ENCODE measurements at places on chromosomes 11 and 22.

DNA sequence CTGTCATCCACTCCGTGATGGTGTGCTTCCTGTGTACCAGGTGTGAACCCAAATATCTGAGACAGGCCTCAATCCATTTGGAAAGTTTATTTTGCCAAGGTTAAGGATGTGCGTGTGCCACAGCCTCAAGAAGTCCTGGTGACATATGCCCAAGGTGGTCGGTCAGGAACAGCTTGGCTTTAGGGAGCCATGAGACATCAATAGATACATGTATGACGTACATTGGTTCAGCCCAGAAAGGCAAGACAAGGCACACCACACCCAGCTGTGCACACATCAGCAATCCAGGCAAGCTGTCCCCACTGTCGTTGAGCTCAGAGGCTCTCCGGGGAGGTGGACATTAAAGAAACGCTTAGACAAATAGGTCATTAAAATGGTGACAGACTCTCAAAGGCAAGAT is 56.8 kb upstream of the SHANK2 start:
- DNase-seq, result no peak

DNA sequence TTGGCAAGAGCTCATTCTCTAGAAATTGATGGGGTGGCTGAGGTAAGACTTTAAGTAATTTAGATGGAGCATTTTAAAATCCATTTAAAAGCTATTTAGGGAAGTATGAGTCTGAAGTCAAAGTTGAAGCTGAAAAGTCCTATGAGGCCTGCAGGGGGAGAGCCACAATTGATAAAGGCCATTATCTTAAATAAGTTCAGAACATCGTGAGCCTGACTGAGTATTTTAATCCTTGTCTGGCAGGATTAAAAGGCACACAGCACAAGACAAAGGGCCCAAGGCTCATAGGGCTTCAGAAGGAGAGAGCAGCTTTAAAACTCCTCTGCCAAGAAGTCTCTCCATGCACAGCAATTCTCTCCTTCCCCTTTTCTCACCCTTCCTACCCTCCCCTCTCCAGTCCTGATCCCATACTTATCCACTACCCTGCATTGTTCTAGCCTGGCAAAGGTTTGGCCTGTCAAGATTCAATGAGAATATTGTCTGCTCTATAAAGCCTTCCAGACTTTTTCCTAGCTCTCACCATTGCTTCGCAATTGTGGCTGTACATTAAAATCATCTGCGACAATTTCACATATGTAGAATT is 1312.9 kb downstream of the FAM181B start:
- DNase-seq, result no peak

- DNase-seq, result no peak
Observed at GRCh38 chr11:132078264-132079076, 708.1 kb downstream of the NTM start.

GRCh38 chr11:69004411-69005182 is 8.4 kb downstream of the MRGPRF start:
- no peak for DNase-seq

GRCh38 chr22:45304971-45305370 is 4.8 kb upstream of the FAM118A start:
- no peak for DNase-seq

DNA sequence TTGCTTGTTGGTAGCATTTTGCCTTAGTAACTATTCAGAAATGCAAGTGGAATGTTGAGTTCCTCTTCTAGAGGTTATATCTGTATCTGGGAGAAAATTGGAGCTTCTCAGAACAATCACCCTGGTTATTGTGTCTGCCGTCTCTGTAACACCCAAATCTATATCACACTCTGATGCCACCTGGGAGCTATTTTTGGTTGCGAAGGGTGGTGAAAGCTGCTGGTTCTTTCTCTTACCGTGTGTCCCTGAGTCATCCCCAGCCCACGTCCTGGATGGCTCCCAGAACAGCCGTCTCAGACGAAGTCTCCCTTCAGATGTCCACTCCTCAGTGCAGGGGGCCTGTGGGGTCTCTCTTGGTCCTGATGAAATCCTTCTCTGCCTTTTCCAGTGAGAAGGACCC is 83.5 kb downstream of the C22orf31 start:
- peak; percentile 49 for DNase-seq

DNA sequence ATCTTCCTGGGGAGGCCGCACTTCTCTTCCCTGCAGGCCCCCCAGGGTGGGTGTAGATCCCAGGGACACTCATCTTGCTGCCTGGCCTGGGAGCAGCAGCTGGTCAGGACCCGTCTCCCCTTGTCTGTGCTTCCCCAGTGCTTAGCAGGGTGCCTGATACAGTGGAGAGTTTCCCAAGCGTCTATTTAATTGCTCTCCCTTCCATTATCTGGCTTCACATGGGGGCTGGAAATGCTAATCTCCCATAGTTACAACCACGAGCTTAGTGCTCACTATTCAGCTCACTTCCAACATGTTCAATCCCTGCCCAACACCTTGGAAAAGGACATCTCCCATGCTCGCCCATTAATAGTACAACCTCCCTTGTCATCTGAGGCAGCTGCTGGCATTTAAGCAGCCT is 100.5 kb downstream of the DSCAML1 start:
- DNase-seq, result no peak

GRCh38 chr22:43569111-43569510 is 157.3 kb downstream of the MPPED1 start:
- DNase-seq, result no peak

GRCh38 chr22:40679249-40679963 is at the start of gene MCHR1:
Gene MCHR1, plus strand, starts transcription at chr22:40679484. Its CDS starts 169 bp downstream, at chr22:40679653.
- DNase-seq, result no peak

DNA sequence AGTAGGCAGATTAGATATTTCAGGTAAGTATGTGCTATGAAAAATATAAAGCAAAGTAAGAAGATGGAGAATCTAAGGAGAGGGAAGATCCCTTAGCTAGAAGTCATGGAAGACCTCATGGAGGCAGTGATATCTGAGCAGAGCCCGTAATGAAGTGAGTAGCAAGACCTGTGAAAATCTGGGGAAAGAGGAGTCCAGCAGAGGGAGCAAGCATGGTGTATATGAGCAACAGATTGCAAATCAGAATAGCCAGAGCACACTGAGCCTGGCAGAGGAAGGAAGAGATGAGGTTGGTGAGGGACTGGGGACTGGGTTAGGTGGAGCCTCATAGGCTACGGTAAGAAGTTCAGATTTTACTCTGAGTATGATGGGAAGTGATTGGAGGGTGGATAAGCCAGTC is 9.4 kb downstream of the LHFPL7 start:
- peak; percentile 44 for DNase-seq

DNA sequence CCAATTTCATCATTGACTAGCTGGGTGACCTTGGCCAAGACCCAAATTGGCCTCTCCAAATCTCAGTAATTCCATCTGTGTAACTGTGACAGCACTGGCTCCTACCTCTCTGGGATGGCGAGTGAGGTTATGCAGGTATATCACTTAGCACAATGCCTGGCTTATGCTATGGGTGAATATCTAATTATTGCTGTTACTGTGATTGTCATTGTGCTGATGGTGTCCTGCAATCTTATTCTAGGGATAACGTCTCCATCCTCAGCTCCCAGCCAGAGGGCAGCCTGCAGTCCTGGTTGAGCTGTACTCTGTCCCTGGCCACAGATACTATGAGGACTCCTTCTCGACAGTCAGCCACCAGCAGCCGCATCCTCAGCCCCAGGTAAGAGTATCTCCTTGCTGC is 164.8 kb upstream of the SEZ6L start:
- no peak for DNase-seq

- DNase-seq, result no peak
Observed at GRCh38 chr22:35542157-35542938, 1.7 kb downstream of the RASD2 start.

- DNase-seq, result peak; percentile 49
Observed at GRCh38 chr11:108654994-108655631, 9.8 kb upstream of the DDX10 start.

DNA sequence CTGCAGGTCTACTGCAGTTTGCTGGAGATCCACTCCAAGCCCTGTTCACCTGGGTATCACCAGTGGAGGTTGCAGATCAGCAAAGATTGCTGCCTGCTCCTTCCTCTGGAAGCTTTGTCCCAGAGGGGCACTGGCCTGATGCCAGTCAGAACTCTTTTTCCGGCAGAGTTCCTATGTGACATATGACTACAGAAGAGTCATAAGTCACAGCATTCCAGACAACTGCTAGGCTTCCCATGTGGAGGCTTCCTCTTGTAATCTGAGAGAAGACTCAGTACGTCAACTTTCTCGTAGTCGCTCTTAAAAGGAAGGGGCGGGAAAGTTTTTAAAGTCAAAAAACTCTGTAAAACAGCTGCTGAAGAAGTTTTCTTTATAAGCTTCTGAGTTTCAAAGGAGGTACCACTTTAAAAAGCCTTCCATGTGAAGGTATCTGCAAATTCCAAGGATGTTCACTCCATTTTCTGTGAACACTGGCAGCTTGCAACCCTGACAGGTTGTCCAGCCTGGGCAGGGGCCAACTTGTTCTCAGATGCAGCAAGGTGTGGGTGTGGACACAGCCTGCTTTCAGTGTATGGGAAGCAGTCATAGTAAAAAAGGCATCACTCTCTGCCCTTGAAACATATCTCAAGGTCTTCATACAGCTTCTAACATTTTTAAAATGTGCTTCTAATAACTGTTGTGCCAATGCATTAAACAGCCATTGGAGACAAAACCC is 97.8 kb downstream of the ME3 start:
- DNase-seq, result peak; percentile 78

GRCh38 chr11:1586699-1587098 is 1.6 kb upstream of the KRTAP5-1 start:
- no peak for DNase-seq

DNA sequence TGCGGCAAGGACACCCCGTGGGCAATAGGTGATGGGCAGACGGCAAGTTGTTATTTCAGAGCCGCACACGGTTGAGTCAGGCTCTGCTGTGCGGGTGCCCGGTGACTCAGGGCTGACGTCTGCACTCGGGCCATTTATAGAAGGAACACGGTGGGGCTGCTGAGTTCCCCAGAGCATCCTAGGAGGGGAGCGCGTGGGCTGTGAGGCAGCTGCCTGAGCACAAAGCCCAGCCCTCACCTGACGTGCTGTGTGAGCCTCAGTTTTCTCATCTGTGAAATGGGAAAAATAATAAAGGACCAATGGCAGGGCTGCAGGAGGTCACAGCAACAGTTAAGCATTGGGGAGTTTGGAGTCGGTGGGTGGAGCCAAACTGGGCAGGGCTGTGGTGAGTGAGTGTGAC is 11.3 kb upstream of the RHOD start:
- peak; percentile 94 for DNase-seq

- no peak for DNase-seq
Observed at GRCh38 chr11:126403022-126403581, 47.6 kb downstream of the ST3GAL4 start.

- peak; percentile 41 for DNase-seq
Observed at GRCh38 chr11:126007238-126007637, 55.4 kb downstream of the CDON start.

GRCh38 chr11:101577461-101577860 is 6.3 kb downstream of the TRPC6 start:
- DNase-seq, result no peak

GRCh38 chr11:115712296-115712695 is 208.1 kb upstream of the CADM1 start:
- no peak for DNase-seq

DNA sequence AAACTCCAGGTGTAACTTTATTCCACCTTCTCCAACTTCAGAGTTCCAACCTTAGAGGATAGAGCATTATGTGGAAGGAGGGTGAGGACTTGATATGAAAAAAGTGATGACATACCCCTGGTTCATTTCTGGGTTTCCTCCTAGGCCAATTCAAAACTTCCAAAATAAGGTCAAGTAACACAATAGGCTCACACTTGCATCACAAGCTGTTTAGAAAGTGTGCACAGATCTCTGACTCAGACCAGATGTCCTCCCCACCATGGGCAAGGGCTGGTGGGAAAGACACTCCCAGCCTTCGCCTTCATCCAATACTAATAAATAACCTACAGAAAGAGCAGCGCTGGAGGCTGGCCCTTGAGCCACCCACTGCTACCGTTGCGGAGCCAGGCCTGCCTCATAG is 5.8 kb upstream of the BUD13 start:
- DNase-seq, result no peak

DNA sequence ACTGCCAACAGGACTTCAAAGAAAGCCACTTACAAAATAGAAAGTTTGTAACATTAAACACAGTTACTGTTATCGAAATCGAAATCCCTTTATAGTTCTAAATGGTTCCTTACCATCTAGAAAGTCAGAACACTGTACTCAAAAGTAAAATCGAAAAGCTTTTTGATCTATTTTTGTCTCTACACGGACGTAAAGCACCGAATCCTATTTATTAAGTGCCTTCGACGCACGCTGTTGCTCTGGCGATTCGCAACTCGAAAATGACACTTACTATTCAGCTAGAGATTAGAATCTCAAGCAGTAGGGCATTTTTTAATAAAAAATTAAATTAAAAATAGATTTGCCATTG is 78.3 kb downstream of the LARGE1 start:
- DNase-seq, result no peak

DNA sequence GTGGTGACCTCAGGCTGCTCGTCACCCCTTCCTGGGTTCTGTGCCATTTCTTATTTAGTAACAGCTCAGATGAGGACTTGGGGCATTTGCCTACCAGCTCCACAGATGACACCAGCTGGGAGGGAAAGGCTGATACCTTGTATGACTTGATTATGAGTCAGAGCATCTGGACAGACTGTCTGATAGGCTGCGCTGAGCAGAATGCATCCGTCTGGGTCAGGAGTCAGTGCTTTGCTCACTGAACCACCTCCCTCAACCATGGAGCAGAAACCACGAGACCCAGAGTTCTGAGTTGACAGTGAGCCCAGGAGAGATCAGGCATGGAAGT is 6.8 kb downstream of the ST14 start:
- peak; percentile 98 for DNase-seq

DNA sequence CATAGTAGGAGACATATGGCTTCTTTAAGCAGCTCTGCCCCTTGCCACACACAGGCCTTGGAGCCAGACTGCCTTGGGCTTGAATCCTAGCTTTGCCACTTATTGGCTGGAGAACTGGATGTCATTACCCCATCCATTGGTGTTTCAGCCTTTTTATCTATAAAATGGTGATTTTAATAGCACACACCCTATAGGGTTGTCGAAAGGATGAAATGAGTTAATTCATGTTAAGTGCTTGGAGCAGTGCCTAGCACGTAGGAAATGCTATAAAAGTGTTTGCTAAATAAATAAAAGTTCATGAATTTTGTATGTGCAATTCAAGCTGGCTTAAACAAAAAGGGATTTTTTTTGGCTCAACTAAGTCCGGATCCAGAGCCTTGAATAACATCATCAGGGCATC is 120.7 kb downstream of the TIMP3 start:
- no peak for DNase-seq

DNA sequence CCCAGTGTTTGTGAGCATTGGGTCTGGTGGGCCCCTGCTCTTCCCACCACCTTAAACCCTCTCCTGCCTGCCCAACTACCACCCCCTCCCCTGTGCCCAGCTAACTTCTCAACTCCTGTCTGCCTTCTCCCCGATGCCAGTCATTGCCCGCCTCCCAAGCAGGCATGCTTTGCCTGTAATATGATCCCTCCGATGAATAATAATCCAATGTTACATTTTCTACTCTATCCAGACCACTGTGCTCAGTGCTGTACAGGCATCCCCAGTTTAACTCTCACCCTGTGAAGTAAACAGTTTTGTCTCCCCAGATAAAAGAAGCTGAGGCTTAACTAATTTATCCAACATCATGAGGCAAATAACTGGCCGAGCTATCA is 35.5 kb upstream of the OLFML1 start:
- no peak for DNase-seq

- no peak for DNase-seq
Observed at GRCh38 chr11:57111619-57112018, 70.1 kb upstream of the LRRC55 start.

GRCh38 chr11:93072229-93072914 is 102.9 kb downstream of the MTNR1B start:
- DNase-seq, result no peak

Measured in brain microvascular endothelial cell (primary cell).